ENCODE measurements at places on chromosomes 6 and 20.

DNA sequence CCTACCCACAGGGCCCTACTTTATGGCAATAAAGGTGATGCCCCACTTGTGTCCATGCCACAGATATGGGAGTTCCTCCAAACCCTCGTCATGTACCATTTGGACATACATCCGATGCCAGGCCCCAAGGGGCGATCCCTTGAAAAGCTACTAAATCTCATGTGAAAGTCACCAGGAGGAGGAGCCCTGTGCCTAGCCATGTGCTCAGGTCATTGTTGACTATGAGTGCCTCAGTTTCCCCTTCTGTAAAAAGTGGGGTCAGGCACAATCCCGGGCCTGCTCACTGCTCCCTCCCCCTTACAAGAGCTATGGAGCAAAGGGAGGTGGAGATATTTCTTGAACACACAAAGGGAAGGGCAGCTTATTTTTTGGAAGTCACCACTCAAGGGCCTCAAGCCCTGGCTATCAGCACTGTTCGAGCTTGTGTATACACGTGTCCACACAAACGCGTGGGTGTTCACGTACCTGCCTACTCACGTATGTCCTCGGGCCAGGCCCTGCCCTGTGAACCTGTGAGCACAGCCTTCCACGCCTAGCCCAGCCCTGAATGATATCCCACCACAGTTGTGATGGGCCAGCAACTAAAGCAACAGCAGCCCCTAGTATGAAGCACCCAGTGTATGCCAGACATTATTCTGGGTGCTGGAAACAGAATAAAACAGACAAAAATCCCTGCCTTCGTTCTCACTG, 1.9 kb downstream of the ACTL10 start:
- DNase-seq, result no peak

DNA sequence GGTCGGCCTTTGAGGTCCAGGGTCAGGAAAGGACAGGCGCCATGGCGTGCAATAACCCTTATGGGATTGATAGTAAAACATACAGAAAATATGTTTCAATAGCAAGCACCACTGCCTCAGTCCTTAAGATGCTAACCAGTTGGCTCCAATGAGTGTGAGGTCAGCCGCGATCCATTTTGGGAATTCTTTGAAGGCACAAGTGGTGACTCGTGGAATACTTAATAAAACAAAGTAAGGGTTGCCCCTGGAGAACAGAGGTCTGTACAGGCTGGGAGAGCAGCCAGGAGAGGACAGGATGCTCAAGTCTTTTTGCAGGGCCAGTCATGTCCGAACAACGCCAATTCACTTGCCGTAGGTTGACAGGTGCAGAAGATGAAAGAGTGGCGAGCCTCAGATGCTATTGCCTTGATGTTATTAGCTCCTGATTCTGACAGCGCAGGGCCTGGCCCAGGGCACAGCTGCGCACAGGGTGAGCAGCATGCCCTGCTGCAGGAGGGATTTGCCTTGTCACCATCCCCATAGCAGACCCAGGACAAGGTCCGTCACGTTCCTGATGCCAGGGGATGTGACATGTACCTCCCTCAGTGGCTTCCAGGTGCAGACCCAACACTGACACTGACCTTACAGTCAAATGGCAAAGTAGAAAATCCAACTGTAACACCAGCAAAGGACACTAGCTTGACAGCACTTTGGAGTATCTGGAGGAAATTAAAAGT, 21.8 kb downstream of the SYNDIG1 start:
- DNase-seq, result no peak

DNA sequence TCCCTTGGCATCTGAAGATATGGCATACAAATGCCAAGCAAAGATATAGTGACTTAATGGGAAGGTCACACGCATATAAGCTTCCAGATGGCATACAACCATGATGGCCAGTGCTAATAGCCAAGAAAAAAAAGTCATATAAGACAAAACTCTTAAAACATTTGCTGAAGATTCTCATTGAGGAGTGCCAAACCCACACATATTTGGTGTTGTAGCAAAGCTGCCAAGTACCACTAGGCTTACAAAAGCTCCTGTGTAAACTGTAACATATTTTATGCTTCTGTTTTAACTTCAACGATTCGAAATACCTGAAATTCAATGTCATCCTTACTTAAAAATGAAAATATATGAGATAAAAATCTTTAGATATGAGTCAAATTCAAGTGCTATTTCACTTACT, 123.0 kb downstream of the HMGCLL1 start:
- no peak for DNase-seq

- peak; percentile 46 for DNase-seq
Observed at GRCh38 chr6:157381631-157382621, 936 bp downstream of the ZDHHC14 start.

DNA sequence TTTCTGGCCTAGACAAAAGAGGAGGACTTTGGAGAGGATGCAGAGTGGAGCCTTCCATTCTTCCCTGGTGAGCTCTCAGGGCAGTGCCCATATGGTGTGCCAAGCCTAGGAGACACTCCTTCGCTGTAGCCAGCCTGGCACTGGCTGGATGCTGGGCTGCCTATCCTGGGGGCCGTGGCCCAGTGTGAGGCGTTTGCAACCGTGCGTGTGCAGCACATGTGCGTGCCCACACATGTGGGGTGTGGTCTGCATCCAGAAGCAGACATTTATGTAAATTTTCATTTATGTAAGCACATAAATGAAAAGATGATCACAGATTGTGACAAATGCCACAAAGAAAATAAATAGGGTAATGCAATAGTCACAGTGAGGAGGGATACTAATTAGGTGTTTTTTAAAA, 35.8 kb upstream of the ZNF831 start:
- no peak for DNase-seq

GRCh38 chr6:56902641-56903464, 52.1 kb upstream of the BEND6 start:
- no peak for DNase-seq

DNA sequence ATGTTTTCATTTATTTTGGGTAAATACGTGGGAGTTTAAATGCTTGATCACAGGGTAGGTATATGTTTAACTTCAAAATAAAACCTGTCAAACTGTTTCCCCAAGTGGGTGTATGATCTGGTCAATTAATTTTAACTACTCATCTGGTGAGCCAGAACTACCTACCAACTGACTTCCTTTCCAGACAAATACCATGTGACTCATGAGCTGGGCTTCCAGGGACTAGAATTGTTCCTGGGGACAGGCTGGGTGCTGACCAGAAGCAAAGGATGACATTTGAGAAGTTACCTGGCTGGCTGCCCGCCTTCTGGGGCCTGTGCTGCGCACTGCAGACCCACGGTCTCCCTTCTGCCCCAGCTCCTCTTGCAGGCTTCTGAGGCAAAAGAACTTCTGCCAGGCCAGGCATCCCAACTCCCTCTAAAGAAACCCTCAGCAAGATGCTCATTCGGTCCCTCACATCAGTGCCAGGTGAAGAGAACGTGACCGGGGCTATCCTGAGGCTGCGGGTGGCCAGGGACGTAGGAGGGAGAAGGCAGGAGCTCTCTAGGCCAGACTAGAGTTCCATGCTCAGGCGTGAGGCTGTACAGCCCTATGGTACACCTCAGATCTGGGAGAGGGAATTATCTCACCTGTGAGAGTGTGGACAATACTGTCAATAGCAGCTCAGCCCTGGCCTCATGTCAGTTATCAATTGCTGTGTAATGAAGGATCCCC, 103.6 kb downstream of the JPH2 start:
- no peak for DNase-seq

DNA sequence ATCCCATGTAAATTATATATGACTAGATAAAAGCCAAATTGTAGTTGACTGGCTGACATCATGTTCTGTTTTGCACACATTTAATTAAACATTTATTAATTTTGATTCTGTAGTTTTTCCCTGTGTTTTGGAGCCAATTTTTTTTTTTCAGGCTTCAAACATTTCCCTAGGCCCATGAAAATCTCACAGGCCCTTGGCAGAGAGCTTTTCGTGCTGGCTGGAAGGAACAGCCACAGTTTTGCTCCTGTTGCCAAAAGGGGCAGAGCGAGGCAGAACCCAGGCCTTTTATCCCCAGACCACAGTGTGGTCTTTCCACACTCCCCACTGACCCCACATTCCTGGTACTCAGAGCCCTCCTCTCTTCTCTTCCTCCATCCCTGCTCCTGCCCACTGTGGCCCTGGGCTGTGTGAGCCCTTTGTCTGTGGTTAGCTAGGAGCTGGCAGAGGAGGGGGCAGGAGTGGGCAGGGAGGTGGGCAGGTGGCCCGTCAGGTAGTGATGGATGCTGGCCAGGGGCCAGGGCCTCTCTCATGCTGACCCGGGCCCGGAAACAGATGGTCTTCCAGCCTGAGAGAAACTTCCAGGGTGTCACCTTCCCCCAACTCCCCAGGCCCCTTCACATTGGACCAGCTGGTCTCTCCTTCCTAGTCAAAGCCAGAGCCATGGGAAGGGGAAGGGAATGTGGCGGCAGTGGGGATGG, 19.4 kb upstream of the CCM2L start:
- no peak for DNase-seq

DNA sequence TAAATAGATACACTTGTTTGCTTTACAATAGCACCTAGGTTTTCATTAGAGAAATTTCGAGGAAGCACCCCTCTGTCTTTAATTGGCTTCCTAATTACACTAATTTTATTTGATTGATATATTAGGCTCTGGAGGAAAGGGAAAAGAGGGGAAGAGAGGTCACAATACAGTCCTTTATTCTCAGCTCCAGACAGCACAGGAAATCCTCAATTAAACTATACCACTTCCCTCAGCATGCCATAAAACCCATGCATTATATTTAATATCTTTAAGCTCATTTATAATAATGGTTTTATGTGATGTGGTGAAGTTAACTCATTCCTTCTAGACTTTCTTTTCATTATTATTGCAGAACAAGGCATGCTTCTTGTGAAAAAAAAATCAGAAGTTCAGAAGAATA, 17.7 kb upstream of the PDE7B start:
- DNase-seq, result no peak

- DNase-seq, result no peak
Observed at GRCh38 chr6:155330922-155331321, 16.6 kb upstream of the TFB1M start.

- no peak for DNase-seq
Observed at GRCh38 chr6:37861452-37861851, 41.9 kb downstream of the ZFAND3 start.

DNA sequence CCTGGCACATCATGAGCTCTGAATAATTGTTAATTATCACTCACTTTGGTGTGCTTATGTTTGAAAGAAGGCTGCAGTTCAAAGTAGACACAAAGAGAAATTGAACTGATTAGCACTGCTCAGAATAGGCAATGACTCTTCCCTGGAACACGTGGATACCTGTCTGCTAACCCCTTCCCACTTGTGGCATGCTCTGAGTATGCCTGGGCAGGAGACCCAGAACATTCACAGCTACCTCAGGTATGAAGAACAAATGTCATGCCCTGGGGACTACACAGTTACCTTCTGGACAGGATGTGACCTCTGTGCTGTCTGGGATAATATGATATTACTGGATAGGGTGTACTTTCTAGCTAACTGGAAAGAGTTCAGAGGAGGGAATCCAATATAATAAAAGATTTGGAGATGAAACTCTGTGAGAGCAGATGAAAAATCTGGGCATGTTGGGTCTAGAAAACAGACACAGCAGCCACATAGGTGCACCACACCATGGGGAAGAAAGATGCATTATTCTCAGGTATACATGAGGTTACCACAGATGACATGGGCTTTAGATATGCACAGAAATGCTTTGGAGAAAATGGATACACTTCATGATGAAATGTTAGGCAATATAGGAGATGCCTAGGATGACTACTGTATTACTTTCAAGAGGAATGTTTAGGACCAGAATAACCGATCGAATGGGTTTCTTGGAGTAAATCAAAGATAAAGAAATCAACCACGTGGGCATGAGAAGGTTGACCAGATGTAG, 324.2 kb upstream of the PREP start:
- no peak for DNase-seq

GRCh38 chr6:41331401-41332150, 3.8 kb upstream of the NCR2 start:
- DNase-seq, result no peak

- no peak for DNase-seq
Observed at GRCh38 chr20:44326391-44327159, 10.3 kb upstream of the R3HDML start.

DNA sequence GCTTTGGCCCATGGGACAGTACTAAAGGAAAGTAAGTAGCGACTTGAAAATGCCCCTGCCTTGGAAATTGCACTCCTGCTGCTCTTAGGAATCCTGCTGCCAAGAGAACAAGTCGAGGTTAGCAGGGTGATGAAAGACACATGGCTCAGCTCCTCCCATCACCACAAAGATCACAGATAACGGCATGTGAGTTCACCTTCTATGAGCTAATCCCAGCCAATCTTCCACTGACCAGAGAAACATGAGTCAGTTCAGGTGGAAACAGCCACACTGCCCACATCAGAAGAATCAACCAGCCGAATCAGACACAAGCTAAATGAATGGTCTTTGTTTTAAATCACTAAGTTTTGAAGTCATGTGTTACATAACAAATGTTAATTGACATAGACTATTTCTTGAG, 106.3 kb downstream of the PRKN start:
- no peak for DNase-seq

DNA sequence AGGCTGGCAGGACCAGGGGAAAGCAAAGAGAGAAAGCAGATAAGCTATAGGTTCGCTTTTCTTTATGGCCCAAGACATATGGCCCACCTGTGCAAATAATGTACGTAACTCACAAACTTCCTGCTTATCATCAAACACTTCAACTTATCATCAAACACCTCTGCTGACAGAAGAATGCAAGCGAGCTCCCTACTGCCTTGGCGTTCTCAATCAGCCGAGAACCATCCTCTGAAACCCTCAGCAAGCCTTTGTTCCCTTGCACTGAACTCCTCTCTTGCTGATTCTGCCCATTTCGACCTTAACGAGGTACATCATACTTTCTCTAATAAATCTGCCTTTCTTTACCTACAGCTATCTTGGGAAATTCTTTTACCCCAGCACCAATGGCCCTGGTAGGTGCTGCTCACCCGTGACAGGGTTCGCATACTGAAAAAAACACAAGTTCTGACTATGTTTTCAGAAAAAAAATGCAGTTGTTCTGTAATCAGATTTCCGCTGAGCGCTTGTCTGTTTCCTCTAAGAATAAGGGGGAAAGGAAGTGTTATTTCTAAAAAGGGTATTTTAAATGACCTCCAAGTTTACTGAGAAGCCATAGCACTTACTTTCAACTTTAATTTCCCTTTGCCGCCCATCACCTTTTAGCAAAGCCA, 28.3 kb downstream of the SERPINB6 start:
- no peak for DNase-seq

- DNase-seq, result no peak
Observed at GRCh38 chr20:57280221-57280620, 13.8 kb upstream of the BMP7 start.

DNA sequence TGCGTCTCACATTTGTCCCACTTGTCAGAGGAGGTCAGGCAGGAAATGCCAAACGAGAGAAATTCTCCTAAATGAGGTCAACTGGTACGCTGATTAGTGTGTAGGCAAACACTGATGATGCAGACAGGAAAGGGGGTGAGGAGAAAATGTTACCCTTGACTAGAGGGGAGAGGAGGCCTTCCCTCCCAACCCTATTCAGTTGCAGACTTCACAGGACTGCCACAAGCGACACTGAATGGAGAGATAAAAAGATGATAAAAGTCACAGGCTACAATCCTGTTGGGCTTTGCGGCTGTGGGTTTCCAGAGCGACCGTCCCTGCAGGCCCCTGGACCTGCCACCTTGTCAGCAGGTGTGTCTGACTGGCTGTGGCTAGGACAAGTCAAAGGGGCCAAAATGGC, 569.4 kb downstream of the CDH26 start:
- no peak for DNase-seq
